Right forelimb (tissue), 1 donor: ENCODE measurements at places on chromosomes 13 and 19.

GRCh38 chr13:70864731-70865130 lies 756.5 kb upstream of the KLHL1 start:
- DNase-seq, result no peak

- no peak for DNase-seq
Measured at GRCh38 chr19:1910177-1910576, 5.0 kb downstream of the ADAT3 start.

DNA sequence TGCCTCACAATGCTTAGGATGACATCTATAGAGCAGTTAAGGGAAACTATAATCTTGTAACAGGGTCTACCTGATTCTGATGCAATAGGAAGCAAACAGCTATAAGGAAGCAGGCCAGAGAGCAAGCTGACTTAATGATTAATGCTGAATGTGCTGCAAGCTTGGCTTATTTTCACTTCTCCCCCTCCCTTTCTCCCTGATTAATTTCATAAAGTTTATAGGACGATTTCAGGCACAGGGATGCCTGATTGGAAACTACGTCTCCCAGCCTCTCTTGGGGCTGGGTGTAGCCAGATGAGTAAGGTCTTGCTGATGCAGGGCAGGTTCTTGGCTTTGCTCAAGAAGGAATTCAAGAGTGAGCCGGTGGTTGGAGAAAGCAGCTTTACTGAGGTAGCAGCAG lies 82.8 kb upstream of the MRI1 start:
- DNase-seq, result no peak

GRCh38 chr19:1362387-1363257 lies 21.1 kb upstream of the NDUFS7 start:
- no peak for DNase-seq

GRCh38 chr19:46944918-46945628 lies 74.6 kb upstream of the NPAS1 start:
- peak; percentile 83 for DNase-seq

GRCh38 chr19:13459351-13459750 lies 46.9 kb downstream of the CACNA1A start:
- DNase-seq, result no peak

DNA sequence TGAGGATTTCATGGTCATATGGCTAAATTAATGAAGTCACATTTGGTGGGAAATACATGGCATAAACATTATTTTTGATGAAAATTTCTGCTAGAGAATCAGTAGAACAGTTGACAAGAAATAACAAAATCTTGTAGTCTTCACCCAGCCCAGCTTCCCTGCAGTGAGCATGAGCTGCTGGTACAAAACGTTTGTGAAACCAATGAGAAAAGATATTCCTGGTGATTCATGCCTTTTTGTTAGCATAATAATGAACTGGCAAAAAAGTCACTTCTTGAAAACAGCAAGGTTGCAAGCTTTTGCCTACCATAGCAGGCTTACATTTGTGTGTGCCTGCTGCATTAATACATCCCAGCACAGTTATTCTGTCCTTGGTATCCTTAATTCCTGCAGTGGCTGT lies 475.9 kb upstream of the HTR2A start:
- DNase-seq, result no peak

GRCh38 chr19:44818466-44819031 lies 9.6 kb downstream of the BCAM start:
- no peak for DNase-seq

DNA sequence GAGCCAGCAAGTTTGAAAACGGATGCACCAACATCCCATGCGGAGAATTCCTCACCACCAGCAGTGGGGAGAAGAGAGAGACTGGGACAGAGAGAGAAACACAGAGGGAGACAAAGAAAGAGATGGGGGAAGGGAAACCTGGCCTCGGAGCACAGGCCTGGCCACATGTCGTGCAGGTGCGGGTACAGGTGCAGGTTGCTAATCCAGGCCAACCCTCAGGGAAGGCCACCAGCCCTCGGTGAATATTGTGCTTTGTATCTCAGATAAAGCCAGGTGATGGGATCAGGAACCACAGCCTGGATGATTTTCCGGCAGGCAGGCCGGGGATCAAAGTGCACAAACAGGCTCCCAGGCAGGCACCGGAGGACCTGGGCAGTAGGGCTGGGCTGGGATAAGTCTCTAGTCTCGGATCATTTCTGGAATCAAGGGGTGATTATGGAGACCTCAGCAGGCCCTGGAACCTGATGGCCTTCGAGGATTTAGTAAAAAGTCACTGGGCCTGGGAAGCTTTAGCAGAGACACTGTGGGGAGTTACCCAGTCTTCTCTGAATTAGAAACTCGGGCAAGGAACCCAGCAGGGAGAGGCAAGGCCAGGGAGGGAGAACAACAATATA lies 3.7 kb downstream of the GAS6 start:
- no peak for DNase-seq

DNA sequence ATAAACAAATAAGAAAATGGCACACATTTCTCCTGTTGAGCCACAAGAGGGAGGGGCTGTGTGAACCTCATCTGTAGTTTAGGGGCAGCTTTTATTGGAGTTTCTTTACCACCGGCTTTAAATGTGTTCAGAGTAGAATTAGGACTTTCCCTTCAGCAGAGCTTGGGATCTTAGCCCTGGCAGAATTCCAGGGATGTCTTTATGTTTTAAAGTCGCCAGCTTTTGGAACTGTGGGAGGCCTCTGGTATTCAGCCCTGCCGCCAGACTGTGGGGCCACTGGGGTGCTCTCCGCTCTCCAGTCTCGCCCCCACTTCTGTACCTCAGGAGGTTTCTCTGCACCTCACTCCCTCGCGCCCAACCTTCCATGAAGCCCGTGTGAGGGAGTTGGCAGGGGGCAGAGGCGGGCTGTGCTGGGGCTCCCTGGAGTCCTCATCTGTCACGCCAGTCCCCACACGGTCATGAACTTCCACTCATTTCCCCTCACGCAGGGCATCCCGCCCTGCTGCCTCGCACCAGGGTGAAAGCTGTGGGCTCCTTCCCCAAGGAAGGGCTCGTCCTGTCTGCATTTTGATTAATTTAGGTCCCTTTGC lies 31.5 kb downstream of the CCDC8 start:
- DNase-seq, result no peak

DNA sequence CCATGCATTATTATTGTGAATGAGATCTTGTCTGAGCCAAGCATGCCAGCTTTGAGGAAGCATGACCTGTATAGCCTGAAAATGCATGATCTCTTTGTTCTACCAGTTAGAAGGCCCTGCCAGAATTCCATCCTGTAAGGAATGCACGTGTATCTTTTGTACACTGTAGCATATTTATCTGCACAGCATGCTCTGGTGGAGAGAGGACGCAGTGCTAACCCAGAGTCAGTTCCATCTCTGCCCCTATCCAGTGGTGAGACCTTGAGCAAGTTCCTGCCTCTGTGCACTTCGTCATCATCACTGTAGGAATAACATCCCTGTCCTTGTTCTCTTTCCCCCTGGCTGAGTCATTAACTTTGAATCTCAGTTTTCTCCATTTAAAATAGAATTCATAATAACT lies 233.8 kb downstream of the SLC7A1 start:
- no peak for DNase-seq

DNA sequence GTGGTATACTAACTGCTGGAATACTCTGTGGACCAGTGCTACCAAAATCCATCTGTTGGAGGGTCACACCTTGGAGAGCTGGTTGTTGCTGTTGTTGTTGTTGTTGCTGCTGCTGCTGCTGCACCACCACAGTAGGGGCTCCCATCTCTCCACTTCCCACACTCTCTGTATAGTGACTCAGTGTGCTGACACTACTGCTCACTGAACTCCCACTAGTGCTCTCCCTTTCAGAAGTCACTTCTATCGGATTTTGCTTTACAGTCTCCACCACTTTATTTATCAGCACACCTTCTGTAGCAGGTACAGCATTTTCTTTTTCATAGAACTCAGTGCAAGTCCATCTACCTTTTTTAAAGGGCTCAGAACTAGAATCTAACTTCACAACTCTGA lies 1.7 kb downstream of the TSC22D1 start:
- DNase-seq, result no peak
